WERI-Rb-1 (cell line): ENCODE measurements at places on chromosomes 7 and 10.

- DNase-seq: no peak
These were observed 178.5 kb downstream of the ARID5B start for GRCh38 chr10:62079885-62080559.

DNA sequence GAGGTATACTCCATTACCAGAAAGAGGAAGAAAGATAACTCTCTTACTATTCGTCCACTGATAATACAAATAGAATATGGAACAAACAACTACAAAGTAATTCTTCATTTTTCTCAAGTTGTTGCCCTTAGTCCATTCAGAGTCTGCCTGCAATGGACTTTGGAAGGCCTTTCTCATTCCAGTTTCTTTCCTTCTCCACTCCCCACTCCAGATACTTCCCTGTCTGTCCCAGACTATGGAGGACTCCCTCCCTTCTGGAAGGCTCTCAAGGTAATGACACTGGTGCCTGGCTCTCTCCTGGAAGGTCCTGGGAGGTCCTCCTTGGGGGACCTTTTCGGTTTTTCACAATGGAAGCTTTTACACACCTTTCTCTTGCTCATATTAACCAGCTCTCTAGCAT lies 167.8 kb downstream of the SDHAF3 start:
- DNase-seq: no peak

GRCh38 chr10:48279081-48279751 lies 4.7 kb upstream of the FRMPD2 start:
- no peak for DNase-seq

DNA sequence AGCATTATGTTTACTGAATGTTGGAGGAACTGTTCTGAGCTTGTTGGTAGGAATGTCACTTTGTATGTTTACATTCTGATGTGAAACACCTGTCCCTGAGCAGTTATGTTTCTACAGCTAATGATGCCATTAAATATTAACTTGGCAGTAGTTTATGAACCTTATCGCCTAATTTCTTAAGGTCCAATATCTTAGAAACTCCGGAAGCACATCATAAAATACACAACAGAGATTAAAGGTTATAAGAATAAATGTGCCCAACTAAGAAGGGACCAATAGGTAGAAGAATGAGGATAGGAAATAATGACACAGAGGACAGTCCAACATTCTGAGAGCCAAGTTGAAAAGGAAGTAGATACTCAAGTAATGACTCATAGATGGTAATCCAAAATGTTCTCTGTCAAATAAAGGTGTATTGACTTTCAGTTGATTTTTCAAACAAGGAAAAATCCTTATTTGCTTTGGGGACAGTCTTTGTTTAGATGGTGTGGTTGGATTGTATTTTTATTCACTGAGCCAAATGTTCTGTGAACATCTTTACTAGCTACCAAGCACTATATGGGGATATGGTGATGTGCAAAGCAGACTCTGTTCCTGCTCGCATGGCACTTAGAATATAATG lies 31.9 kb downstream of the LCOR start:
- no peak for DNase-seq

DNA sequence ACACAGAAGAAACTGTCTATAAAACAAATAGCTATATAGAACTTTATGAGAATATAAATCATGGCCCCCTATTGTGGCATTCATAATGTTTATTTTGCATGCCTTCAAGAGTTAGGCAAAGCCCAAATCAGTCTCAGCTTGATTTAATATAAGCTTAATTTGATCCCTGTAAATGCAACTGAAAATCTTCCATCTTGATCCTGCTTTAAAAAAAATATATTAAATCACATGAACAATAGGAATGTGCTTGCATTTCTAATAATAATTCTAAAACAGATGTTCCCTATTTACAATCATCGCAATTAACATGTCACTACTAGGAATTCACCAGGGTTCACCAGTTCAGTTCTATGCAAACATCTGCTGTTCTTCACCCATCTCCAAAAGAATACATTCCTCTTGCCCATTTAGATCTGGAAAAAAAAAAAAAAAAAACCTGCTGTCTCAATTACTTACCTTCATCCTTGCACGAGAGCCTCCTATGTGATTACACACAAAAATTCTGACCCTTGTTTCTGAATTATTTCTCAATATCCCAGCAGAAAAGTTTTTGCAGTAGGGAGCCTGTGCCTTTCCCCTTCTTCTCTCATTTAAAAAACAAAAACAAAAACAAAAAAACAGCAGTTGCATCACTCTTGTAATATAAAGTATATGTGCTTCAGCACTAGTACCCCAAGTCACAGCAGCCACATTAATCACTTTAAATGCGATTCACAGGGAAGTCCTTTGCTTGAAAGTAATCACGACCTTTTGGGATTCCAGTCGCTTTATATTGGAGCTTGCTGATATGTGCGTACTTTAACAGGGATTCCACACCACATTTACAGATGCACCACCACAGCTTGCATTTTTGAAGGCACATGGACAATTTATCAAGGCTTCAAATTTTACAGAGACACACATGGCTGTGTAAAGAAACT lies 194.8 kb upstream of the KMT2E start:
- DNase-seq: no peak

DNA sequence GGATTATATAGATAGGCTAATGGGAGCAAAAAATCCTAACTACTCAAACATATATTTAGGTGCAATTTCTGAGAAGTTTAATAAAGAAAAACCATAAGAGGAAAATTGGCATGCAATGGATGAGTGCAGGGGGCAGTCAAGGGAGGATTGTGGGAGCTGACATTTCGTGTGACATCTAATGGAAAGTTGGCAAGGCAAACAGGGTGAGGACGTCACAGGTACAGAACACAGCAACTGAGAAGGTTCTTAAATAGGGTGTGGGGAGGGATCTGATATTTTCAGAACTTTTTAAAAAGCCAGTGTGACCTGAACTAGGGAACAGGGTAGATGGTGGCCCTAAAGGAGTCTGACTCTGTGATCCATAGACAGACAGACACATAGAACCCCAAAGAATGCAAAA lies 194.9 kb upstream of the GLI3 start:
- DNase-seq: no peak

- DNase-seq: no peak
These were observed 172.6 kb upstream of the CACNA2D1 start for GRCh38 chr7:82616059-82616728.

DNA sequence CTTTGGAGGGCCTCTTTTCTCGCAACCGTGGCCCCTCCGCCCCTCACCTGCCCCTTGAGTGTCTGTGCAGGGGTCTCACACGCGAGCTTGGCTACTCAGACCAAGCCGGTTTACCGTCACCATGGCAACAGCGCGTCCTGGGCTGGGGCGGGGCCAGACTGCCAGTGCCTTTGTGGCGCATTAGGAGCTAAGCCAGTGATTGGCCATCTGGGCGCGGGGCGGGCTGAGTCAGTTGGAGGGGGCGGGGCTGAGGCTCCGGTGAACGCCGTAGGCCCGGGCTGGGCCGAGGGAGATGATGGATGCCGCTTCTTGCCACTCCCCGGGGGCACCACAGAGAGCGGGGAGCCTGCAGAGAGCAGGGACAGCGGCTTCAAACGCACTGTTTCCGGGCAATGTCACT lies 48.7 kb upstream of the FXYD4 start:
- DNase-seq: no peak

DNA sequence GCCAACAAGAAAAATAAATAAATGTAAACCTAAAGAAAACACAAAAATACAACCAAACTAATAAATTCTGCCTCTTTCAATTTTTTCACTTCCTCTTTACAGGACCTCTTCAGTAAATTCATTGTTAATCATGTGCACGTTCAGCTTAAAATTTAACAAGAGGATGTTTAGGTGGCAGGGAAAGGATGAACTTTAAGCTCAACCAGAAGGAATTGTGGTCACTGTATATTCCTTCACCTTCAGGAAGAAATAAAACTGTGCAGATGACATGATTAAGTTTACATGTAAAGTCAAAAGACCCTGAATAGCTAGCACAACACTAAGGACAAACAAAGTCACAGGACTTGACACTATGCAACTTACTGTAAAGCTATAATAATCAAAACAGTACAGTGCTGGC lies 33.0 kb downstream of the KIF5B start:
- DNase-seq: no peak

DNA sequence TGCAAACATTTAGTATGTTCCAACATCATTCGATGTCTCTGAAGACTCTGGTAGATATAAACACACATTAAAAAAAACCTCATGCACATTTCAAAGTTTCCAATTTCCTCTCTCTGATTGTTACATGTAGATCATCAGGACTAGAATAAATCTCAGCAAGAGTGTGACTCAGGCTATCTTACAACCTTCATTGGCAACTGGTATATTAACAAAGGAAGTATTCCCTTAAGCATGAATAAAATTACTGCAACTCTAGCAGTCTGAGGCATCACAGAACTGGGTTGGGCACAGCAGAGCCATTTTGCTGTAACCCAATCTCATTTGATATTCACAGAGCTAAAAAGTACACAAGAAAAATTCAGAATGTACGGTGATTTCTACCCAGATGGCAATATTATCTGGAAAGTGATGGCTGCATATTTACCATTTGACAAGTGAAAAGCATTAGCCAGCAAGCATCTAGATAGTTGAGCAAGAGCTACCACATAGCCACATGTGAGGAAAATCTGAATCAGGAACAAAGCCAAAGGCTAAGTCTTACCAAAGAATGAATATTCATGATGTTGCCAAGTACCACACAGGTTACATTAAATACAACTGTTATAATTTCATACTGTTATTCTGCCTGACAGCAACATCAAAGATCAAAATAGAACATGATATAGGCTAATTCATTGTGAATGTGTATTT lies 232.2 kb downstream of the CRPPA start:
- no peak for DNase-seq

DNA sequence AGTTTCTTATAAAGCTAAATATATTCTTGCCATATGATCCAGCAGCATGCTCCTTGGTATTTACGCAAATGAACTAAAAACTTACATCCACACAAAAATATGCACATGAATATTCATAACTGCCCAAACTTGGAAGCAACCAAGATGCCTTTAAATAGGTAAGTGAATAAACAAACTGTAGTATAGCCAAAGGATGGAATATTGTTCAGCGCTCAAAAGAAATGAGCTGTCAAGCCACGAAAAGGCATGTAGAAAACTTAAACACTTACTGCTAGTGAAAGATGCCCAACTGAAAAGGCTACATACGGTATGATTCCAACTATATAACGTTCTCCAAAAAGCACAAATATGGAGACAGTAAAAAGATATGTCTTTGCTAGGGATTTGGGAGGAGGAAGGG lies 12.7 kb downstream of the THSD7A start:
- no peak for DNase-seq

GRCh38 chr10:6123532-6123931 lies 34.7 kb downstream of the RBM17 start:
- DNase-seq: no peak

DNA sequence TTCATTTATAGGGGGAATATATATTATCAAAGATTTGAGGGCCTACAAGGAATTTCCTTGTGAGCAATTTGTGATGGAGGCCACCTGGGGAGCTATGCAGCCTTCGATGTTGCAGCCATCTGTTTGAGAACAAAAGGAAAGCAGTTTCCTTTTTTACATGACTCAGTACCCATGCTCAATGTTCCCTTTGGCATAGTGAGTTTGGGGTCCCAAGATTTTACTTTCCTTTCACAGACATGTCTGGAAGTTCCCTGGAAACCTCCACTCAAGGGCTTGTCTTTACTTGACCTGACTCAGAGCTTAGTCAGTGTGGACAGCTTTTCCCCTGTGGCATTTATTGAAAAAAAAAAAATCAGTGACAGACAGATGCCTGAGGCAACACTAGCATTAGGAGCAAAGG lies 73.5 kb upstream of the VIPR2 start:
- no peak for DNase-seq

- DNase-seq: no peak
These were observed 16.4 kb upstream of the NODAL start for GRCh38 chr10:70457759-70458305.

- no peak for DNase-seq
These were observed 171.5 kb upstream of the SP4 start for GRCh38 chr7:21256310-21256877.

- no peak for DNase-seq
These were observed 89.1 kb upstream of the IFRD1 start for GRCh38 chr7:112361154-112361553.

GRCh38 chr7:138468244-138469123 lies 8.4 kb downstream of the TRIM24 start:
- DNase-seq: no peak

DNA sequence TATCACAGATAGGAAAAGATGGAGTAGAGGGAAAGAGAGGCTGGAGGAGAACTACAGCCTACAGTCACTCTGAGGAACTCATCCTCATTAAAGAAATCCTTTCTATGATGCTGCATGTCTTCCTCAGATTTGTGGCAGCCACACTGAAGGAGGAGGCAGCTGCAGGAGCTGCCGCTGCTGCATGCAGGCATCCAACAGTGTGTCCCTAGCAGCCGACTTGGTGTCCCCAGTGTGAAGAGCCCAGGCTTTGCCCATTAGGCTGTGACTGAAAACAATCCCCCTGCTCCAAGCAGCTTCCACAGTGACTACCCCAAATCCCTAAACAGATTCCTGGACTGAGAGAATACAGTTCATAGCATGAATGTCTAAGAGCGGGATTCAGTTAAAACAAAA lies 23.1 kb downstream of the SKIDA1 start:
- no peak for DNase-seq

- DNase-seq: no peak
These were observed 124.2 kb downstream of the GNAT3 start for GRCh38 chr7:80387634-80388193.

GRCh38 chr7:69710768-69711438 lies 112.6 kb downstream of the AUTS2 start:
- DNase-seq: no peak

DNA sequence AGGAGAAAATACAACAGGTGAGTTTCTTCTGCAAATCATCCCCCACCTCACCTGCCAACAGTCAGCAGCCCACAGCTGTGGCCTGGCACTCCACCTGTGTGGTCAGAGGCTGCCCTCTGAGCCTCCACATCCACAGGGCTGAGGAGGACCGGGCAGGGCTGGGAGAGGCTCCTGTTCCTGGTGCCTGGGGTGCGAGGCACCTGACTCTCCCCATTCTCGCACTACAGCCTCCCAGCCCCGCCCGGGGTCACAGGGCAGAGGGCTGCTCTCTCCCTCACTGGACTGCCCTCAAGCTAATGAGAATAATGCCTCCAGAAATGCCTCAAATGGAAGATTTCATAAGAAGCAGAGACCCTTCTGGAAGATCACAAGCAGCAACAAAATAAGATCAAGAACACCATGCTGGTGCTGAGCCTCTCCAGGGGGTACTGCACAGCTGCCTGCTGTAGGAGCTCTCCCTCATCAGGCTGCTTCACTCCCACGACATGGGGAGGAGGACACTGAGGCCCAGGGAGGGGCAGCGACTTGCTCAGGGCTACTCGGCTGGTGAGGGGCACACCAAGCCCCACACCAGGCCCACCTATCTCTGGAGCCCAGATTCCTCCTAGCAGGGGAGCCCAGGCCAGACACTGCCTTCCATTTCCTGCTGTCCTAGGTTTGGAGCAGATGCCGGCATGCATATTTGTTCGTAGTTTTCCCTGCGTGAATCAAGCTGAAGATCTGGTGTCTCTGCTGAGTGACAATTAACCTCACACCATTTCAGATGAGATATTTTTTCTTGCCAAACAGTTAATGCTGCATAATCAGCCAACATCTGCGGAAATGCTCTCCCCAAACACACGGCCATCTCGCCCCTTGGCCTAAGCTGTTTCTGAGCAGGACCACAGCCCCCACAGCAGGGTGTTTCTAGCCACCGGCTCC lies 76.5 kb downstream of the FAM53B start:
- DNase-seq: no peak

- no peak for DNase-seq
These were observed 204.4 kb downstream of the CXCL12 start for GRCh38 chr10:44180321-44181168.
